ENCODE measurements at places on chromosomes 5 and 9.

GRCh38 chr5:76038212-76038611 is 45.0 kb upstream of the SV2C start:
- no peak for DNase-seq

DNA sequence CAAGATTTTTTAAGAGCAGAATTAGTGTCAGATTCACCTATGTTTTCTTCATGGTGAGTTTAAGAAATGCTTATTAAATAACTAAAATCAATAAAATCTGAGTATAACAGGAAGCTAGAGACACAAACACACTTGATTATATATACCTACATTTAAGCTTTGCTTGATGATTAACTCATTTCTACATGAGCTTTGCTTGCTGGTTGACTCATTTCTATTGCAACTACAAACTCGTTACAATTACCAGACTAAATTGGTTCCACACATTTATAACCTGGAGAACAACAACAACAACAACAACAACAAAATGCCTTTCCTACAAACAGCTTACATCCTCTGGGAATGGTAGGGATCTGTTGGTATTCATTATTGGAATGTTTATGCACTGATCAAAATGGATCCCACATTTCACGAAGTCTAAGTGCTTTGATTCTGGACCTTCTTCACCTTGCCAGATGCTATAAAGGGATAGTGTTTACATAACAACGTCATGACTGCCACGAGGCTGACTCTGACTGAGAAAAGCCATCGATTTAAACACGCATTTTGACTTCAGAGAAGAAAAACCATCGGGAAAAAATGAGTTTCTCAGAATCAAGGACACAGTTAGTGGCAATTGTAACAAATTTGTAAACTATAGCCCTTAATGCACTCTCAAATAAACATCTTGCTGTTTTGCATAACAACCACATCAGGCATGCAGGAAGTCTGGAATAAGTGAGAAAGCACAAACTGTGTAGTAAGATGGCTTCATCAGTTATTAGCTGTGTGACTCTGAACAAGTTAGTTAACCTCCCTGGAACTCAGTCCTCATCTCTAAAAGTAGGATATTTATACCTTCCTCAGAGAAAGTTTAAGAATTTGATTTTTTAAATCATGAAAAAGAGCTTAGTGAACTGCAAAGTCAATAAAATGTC is 49.8 kb downstream of the RASEF start:
- no peak for DNase-seq

DNA sequence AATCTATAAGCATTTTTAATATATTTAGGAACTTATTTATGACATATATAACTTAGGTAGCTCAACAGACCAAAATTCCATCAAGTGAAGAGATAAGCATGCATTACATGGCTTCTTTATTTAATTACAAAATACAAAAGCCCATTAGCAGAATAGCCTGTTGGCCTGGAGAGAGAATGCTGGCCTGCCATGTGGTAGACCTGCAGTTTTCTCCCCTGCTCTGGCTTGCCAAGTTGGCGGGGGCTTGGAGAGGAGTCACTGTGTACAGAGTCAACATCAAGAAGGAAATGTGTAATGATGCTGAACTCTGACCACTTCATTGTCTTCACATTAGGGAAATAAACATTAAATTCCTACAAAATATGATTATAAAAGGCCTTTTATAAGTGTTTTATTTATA is 69.8 kb upstream of the CNTLN start:
- no peak for DNase-seq

- no peak for DNase-seq
These were observed 35.2 kb downstream of the YIPF5 start for GRCh38 chr5:144135113-144135762.

GRCh38 chr5:11248966-11249365 is 487.9 kb upstream of the DAP start:
- no peak for DNase-seq

GRCh38 chr9:119758241-119758640 is 389.0 kb upstream of the BRINP1 start:
- DNase-seq, result no peak

DNA sequence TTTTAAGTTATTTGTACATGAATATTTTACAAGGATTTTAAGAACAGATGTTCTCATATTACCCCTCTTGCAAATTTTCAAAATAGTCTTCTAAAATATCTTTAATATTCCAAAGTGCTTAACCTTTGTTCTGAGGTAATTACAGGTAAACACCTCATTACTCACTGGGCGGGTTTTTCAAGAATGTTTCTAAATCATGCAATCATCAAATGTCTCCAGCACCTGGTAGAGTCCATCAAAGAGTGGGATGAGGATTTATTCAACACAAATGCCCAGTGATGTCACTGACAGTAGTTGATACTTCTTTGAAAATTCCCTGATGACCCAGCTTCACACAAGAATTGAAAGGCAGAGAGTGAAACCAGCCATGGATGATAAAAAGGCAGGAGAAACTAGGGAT is 114.4 kb downstream of the SEC61B start:
- no peak for DNase-seq

DNA sequence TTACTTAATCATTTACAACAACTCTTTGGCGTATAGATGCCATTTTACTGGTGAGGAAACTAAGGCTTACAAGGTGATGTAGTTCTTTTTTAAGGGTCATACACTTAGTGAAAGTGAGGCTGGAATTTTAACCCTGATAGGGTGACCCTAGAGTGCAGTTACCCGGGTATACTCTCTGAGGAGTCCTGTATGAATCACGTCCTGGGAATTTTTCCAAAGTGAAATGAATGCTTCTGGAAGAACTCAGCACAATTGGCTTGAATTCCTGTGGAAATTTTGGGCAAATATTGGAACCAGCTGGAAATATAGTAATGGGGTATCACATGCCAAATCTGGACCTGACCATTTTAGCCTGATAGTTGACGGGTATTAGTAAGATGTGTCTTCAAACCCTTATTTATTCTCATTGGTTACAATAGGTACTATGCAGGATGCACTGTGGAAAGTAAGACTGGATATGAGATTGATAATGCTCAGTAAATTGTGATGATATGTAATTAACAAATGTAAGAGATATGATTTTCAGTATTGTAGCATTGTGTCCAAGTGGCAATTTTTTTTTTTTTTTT is 14.8 kb downstream of the SUB1 start:
- no peak for DNase-seq

- DNase-seq, result no peak
These were observed 20.9 kb upstream of the DPYSL3 start for GRCh38 chr5:147530530-147531389.

All from stimulated activated naive CD8-positive, alpha-beta T cell treated with anti-CD3 and anti-CD28 coated beads, Interleukin-15, amount 100 ng/mL, for 72 hours (primary cell).